ENCODE measurements at places on chromosomes 2 and 18.

GRCh38 chr2:188349019-188349418 is 57.3 kb downstream of the GULP1 start:
- DNase-seq: no peak

GRCh38 chr2:15205562-15205961 is 355.6 kb downstream of the NBAS start:
- DNase-seq: no peak

DNA sequence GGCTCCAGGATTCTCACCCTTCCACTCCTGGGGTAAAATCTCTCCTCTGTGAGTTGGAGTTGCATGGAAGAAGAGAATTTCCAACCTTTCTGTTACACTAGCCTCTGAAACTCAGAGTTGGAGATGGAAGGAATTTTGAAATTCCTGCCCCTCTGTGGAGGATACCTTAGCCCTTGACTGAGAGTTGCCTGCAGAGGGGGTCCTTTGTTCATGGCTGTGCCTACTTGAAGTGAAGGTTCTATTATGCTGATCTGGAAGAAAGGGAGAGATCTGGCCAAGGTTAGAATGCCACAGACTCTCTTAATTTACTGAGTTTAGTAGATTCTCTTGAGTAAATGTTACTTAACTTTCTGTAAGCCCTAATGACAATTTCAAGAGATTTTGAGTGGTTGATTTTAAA is 626.6 kb upstream of the GYPC start:
- DNase-seq: no peak

- no peak for DNase-seq
Measured at GRCh38 chr2:129478902-129479517, 500.5 kb upstream of the RAB6C start.

DNA sequence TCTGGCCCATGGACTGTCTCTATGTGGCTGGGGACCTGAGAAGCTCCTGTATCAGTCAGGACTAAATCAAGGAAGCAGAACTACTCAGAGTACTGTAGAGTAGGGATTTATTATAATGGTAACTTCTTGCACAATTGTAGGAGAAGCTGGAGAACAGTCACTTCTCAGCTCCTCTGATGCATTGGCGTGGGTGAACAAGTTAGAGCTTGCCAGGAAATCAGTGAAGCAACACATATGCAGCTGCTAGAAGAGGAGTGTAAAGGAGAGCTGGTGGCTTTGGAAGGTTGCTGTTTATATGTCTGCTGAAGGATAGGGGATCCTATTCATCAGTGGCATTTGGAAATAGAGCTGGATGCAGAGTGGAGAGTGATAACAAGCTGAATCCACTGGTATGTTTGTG is 215.5 kb upstream of the CWC22 start:
- no peak for DNase-seq

DNA sequence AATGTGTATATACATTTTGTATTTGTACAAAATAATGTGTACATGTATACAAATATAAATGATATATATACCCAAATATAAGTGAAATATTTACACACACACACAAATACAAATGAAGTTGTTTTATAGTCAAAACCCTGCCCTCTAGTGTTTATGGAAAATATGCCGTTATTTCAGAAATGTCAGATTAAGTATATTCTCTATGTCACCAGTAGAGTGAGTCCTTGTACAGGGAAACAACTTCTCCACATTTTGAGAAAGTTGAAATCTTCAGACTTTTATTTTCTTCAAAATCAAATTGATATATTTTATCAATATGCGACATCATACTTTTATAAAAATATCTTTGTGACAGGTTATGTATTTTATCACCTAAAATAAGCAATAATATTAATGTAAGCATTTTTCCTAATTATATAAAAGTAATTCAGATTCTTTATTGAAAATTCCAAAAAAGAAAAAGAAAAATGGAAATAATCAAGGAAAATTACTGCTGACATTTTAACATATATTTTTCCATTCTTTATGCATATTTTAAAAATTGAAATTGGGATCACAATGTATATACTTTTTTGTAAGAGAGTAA is 22.4 kb downstream of the ARL6IP6 start:
- DNase-seq: no peak

DNA sequence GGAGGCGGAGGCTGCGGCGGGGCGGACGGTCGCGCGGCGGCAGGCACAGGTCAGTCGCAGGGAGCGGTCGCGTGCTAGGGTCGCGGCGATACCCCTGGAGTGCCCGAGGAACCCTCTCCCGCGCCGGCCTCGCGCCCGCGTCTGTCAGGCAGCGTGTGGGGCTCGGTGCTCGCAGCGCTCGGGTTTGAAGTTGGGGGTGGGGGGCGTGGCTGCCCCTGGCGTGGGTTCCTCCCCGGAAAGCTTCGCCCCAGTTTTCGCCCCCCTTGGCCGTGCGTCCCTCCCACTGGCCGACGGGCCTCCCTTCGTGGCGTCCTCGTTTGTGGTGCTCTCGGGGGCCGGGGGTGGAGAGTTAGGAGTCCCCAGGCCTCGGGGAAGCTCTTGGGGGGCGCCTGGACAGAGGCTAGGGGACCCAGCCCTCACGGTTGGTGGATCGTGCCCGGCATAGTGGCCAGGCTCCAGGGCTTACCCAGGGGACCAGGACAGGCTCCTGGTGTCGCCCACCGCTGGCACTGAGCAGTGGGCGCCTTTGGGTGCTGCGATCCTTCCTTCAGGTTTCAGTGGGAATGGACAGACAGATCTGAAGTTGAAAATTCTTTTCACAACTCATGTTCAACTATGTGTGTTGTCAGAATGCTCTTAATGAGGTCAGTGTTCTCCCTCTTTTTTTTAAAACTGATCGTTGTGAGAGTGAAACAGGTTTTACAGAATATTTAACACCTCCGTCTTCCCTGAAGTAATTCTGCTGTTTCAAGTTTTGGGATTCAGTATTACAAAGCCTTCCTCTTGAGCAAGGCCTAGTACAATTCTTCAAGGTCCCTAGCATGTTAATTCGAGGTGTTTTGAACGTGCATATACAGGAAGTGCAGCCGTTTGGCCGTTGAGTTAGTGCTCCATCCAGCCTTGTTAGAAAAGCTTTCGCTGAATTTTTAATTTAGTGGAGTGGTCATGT is 604 bp downstream of the RALBP1 start:
- no peak for DNase-seq

- no peak for DNase-seq
Measured at GRCh38 chr2:148534416-148535204, 109.9 kb upstream of the EPC2 start.

DNA sequence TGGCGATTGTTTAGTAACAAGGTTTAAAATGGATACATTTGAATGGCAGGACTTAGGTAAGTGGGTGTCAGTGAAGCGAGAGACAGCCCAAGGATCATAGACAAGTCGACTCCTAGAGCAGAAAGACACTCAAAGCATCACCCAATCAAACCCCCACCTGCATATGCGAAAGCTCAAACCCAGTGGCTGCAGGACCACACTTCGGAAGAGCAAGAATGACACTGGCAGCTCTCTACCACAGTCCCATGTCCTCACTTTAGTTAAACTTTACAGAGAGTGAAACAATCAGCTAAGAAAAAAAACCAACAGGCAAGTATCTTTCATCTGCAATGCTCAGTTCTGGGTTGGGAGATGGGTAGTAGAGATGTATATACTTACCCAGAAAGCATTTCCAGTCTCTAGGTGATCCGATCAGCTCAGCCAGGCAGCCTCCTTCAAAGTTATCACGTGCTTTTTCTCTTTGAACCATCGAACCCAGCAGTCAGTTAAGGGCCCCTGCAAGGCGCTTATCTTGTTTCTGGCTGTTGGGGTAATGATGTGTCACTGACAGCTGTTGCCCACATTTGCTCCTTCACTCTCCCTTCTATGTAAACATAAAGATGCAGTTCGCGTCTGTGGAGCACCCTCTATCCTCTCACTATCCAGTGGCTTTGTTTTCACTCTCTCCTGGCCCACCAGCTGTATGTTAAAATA is 357.5 kb upstream of the ID2 start:
- DNase-seq: no peak
